CD4-positive, alpha-beta T cell treated with Interleukin-1 beta for 1 hour (primary cell): ENCODE measurements at places on chromosomes 2 and 18.

DNA sequence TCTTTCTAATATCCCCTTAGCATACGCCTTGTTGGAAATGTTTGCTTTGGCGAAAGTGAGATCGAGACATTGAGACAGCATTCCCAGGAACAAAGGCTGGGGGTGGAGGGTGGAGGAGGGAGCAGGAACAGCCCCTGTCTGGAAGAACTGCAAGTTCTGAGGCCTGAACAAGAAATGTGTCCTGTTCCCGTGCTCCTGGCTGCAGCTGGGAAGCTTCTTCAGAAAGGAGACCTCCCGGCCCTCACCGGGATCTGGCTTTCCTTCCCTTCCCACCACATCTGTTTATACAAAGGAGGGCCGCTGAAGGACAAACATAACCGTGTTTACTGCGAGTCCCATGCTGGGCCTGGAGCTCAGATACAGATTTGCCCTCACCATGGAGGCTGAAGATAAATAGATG lies 35.9 kb downstream of the AFF3 start:
- DNase-seq = no peak

GRCh38 chr2:96089356-96090195 lies 26.8 kb downstream of the ADRA2B start:
- DNase-seq = no peak

GRCh38 chr2:67232936-67233335 lies 164.2 kb upstream of the ETAA1 start:
- DNase-seq = no peak

DNA sequence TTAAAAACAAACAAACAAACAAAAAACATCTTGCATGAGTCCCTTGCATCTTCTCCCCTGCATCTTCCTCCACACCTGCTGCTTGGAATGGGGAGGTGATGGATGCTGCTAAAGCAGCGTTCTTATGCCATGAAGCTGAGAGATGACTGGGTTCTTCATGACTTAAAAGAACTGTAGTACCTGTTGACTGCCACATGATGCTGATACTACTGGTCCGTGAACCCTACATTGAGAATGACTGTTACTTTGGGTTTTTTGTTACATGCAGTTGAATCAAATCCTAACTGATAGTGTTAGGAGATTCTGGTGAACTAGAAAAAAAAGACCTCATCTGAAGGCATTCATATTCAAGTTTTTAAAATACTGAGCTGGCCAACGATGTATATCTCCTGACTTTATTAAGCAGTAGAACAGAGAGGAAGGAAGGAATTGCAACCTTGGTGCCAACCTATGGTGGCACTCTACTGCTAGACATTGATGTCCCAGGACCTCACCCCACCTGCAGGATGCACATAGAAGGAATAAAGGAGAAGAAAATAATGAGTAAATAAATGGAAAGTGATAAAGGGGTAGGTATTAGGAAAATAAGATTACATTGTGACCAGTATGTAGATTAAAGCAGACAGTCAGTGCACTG lies 63.2 kb upstream of the SPAG16 start:
- DNase-seq = no peak

DNA sequence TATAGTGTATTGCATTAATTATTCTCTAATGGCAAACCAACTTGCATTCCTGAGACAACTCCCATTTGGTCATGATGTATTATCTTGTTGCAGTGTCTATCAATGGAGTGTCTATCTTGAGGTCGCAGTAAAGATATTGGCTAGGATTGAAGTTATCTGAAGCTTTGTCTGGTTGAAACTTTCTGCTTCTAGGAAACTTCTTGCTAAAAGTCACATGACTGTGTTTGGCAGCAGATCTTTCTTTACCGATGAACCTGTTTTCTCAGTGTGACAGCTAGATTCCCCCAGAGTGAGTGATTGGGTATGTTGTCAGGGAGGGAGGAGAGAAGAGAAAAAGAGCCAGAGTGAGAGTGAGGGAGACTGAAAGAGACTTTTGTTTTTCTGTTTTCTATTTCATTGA lies 119.6 kb downstream of the QPCT start:
- DNase-seq = no peak

- DNase-seq = peak; percentile 44
These were observed 175.5 kb downstream of the AGAP1 start for GRCh38 chr2:235669269-235669831.

DNA sequence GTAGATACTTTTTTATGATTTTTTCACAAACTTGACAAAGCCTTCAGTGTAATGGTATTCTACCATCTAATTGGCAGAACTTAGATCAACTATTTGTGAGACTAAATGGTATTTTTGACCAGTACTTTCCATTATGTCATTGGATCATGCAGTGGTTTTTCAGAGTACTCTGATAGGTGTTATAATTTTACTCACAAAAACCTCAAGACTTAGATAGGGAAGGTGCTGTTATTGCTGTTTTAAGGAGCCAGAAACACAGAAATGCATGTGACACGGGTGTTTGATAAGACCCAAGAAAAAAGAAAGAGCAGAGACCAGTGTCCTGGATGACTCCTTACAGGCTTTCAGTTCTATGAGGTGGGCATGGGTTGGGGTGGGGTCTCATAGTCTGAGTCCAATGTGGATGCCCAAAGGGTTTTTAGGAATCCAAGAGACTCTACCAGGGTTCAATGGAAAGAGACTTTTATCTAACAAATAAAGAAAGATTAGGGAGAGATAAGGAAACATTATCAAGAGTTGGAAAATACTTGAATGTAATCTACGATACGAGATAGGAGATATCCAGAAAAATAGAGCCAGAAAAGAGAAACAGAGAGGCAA lies 31.3 kb downstream of the SP140 start:
- no peak for DNase-seq

- DNase-seq = no peak
These were observed 820.7 kb upstream of the HS6ST1 start for GRCh38 chr2:129139380-129139779.

DNA sequence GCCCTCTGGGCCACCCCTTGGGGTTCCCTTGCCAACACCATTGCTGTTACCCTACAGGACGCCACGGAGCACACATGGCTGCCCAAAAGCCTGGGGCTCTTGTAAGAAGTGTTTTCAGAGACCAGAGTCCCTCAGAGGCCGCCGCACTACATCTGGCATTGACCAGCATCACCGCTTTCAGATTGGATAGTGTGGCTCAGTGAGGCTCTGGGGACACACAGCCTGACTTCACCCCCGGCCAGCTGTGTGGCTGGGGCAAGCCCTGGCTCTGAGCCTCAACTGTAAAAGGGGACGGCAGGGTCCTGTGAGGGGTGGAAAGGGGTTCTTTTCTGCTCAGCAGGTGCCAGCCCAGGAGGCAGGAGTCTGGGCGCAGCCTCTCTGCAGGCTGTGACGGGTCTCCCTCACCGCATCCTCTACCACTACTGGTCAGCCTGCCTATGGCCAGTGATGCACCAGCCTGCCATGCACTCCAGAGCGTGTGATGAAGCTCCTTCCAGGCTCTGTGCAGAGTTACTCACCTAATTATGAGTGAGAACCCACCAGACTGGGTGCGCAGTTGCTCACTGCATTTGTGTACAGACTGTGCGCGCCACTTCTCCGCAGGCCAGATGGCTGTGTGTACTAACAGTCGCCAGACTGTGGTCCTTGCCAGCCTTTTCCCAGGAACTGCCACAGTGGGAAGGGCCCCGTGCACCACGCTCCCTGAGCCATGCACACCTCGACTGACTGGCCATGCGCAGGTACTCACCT lies 10.7 kb upstream of the OTOF start:
- DNase-seq = no peak

DNA sequence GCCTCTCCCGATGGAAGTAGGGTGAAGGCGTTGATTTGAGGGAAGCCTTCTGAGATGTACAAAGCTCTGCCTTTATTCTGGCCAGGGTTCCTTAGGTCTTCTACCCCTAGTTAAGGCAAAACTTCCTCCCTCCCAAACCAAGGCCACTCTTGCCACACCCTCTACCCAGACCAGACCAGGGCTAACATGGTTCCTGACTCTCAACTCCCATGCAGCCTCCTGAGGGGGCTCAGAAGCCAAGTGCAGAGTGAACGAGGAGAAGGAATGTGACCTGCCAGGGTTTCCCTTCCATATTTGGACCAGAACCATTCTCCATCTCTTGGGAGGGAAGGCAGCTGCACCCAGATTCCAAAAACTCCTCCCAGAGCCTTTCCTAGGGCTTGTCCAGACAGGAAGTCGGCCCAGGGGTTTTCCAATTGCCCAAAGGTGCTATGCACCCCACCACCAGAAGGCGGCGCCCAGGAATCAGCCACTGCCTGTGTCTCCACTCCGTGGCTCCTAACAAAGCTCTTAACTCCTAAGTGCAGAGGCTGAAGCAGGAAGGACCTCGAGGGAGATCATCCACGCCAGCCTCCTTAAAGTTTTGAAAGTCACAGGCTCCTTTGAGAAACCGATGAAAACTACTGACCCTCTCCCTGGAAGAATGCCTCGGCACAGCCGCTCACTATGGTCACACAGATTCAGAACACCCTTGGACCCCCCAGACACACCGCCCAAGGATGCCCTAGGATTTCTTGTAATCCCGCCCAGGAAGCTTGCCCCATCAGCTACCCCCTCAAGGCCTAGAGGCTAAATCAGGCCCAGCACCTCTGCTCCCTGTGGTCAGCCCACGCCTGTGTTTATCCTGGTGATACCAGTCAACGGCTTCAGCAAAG lies 157.8 kb downstream of the SMAD2 start:
- DNase-seq = peak; percentile 42

GRCh38 chr2:210477496-210477895 lies 937 bp upstream of the LANCL1 start:
- no peak for DNase-seq

DNA sequence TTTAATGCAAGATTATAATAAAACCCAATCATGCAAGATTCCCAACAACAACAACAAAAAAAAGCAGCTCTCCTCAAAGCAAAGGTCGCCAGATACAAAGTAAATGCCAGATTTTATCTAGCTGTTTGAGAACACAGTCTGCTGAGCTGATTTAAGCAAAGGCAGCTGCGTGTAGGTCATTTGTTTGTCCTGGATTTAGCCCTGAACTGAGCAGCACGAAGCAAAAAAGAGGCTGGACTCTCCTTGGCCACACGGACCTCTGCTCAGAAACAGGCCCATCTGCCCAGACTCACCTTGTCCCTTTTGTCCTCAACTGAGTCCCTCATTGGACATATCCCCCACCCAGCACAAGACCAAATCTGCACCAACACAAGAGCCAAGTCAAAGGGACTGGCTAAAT lies 91.5 kb downstream of the PID1 start:
- DNase-seq = no peak

DNA sequence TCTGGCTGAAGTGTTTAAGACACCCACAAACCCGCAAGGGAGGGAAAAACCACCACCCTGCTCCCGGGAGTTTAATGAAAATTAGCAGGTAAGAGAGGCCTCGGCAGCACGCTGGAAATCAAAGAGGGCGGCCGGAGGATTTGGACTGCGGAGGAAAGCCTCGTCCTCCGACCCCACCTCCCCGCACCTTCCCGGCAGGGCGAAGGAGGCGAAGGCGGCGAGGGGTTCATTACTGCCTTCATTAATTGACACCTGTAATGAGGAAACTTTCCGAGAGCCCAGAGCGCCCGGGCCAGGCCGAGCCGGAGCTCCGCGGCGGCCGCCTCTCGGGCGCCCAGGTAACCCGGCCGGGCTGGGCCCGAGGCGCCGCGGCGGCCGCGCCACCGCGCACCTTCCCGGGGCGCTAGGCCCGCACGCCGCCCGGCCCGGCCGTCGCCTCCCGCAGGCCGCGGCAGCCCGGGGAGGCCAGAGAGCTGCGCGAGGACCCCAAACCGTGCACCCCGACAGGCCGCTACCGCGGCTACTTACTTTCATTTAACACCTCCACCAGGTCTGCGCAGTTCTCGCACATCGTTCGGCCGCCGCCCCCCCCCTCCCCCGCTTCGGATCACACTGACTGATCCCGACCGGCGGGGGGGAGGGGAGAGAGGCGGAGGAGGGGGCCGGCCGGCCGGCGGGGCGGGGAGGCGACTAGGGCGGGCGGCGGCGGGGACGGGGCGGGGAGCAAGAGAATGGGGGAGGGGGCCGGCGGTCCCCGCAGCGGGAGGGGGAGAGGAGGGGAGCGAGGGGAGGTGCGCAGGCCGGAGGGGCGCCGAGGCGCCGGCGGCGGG lies 550 bp downstream of the USP34 start:
- peak; percentile 85 for DNase-seq

- no peak for DNase-seq
These were observed 101.7 kb downstream of the COBLL1 start for GRCh38 chr2:164739966-164740365.

DNA sequence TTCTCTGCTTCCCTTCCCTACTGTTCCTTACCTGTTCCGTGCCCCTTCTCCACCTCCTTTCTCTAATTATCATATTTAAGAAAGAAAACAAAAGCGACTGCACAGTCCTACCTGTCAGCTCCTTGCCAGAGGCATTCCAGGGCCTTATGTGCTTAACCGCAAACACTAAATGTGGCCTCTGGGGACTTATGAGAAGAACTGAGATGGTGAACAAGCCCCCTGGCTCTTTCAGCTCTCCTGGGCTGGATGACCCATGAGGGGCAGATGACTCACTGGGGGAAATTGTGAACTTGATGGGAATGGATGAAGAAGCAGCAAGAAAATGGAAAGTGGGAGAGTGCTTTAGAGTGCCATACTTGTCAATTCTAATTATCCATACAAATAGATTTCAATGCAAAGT lies 106.3 kb upstream of the LYPD1 start:
- DNase-seq = no peak

DNA sequence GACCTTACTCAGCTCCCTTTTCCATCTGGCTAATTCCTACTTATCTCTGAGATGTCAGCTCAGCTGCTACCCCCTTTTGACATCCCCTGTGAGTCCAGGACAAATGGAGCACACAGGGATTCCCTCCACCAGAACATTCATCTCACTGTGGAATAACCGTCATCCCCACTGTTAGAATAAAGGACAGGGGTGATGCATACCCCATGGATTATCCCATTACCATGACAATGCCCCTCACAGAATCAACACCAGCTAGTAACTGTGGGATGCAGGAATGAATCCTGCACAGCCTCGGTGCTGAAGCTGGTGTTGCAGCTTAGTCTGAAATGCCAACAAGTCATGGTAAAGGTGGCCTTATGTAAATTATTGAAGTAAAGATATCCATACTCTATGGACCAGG lies 624.8 kb upstream of the RAB6C start:
- DNase-seq = no peak

- no peak for DNase-seq
These were observed 31.3 kb downstream of the PTPN2 start for GRCh38 chr18:12852566-12853315.

DNA sequence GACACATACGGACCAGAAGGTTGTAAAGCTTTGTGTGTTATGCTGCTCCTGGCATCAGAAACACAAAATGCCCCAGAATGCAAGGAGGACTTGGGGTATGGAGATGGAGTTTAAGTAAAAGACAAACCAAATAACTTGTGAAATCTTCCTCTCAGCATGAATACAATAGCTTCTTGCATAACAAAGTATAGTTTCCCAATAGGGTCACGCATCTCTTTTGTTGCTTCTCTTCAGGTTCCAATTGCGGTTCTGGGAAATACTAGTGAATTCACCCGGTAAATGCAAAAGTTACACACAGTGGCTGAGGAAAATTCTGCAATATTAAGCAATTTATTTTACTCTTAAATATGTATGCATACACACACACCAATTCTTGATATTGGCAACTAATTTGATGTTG lies 339.2 kb upstream of the EPHA4 start:
- no peak for DNase-seq

GRCh38 chr2:170241756-170242155 lies 63.8 kb downstream of the MYO3B start:
- DNase-seq = no peak

- no peak for DNase-seq
These were observed 16.0 kb upstream of the B3GNT7 start for GRCh38 chr2:231379266-231380215.

GRCh38 chr2:105929516-105929915 lies 184.8 kb downstream of the NCK2 start:
- DNase-seq = peak; percentile 50
